ENCODE measurements at places on chromosomes 1 and 21. TPM values are rescaled to one million over a fixed set of nuclear protein-coding genes. Genes with fewer than 3 reads are reported as not detected.

The FAM177B gene
- not detected for total RNA-seq

The PPIE gene
- total RNA-seq = 28.6 TPM

The PTCH2 gene
- 0.22 TPM for total RNA-seq

The DMBX1 gene
- not detected for total RNA-seq
